ENCODE measurements at places on chromosomes 12 and 14.

- no peak for DNase-seq
These were observed 416.3 kb upstream of the ATP2B1 start for GRCh38 chr12:90124914-90125313.

GRCh38 chr14:103105580-103106150 lies 11.1 kb downstream of the EXOC3L4 start:
- no peak for DNase-seq

- no peak for DNase-seq
These were observed 331.4 kb downstream of the MED13L start for GRCh38 chr12:115946092-115946491.

- DNase-seq = no peak
These were observed 54.0 kb downstream of the GPATCH2L start for GRCh38 chr14:76205708-76206107.

DNA sequence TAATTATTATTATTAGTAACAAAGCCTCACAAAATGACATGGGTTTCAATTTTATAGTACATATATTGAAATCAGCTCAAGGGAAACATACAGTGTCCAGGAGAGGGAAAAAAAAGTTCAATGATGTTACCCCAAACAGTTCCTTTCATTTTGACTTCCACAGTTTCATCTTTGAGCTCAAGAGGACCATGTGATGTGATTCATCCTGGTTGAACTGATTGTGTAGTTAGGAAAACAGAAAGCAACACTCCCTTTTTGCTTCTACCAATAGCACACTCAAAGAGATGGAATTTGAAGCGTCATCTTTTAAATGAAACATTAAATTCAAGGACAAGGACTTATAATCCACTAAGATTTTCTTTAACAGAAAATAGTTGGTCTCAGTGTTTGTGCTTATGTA lies 461.0 kb downstream of the FOXG1 start:
- DNase-seq = no peak

DNA sequence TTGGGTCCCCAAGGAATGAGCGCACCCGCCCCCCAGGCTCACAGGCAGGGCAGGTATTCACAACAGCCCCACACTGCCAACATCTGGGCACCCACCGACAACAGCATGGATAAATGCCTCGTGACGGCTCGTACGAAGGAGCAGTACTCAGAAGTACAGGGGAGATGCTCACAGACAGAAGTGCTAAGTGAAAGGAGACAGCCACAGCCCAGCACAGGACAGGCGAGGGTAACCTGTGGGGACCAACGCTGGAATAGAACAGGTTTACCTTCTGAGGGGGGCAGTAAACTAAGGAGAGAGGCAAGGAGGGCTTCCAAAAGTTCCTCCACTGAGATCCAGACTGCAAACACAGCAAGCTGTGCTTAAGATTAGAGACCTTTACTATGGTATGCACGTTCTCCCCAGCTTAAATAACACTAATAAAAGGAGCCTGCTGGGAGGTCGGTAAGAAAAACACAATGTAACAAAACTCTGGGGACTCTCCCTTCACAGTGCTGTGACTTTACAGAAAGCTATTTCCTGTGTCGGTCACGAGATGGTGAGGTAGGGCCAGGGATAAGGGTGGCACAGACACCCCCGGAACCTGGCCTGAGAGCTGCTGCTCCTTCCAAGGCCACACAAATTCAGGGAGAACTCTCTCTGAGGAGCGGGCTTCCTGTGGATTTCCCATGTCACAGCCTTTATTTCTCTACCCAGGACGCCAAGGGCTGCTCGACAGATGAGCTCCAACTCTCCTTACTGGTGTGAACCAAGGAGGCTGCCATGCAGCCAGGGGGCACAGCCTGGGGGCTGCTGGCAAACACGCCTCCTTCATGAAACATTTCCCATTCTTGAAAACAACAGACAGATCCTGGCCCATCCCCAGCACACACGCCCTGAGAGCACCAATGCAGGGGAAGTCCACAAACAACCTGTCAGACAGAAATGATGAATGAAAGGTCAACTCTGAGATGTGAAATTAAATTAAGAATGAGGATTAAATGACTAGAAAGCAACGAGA lies 26.3 kb downstream of the SLC15A4 start:
- DNase-seq = no peak
